Pulmonary artery endothelial cell (primary cell): ENCODE measurements at places on chromosomes 1 and 21. TPM values are rescaled to one million over a fixed set of nuclear protein-coding genes. Genes with fewer than 3 reads are reported as not detected.

DNA sequence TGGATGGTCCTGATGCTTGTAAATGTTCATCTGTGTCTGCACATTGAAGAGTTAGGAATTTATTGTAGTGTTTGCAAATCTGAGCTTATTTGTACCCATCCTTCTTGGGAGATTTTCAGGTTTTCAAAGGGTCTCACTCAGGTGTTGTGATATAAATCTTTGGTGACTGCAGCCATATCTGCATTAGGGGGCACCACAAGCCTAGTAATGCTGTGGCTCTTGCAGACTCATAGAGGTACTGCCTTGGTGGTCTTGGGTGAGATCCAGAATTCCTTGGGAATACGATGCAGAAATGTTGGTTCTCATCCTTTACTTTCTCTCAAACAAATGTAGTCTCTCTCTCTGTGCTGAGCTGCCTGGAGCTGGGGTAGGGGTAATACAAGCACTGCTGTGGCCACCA, 405.9 kb downstream of the TTLL7 start:
- no peak for DNase-seq

GRCh38 chr1:2070016-2070415, 19.8 kb downstream of the PRKCZ start:
- no peak for DNase-seq

DNA sequence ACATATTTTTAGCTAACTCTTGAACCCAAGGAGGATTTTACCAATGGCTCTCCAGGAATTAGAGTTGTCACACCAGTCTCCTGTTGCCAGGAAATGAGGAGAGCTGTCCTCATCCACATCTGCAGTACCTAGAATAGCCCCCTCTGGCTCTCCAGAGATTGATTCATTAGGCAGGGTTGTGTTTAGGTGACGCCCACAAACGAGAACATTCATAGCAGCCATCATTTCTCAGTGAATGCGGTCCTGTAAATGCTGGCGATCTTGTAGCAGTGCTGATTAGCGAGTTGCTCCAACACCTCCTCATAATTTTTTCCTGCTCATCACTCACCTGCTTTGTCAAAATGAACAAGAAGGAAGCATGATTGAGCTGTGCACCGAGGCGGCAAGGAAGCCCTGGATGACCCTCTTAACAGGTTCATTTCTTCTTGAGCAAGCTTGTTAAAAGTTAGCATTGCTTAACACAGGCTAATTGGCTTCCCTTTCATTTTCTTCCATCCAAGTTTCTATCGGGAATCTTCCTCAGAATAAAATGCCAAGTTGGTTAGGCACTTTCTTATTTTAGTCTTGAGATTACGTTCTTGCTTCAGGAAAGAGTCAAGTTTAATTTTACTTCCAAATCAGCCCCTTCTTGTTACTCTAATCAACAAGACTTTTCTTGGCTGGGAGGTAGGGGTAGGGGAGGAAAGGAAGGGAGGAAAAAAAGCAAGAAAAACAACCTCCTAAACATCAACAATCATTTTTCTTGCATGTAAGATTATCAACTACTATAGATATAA, 16.5 kb upstream of the KLHDC8A start:
- DNase-seq, result no peak

DNA sequence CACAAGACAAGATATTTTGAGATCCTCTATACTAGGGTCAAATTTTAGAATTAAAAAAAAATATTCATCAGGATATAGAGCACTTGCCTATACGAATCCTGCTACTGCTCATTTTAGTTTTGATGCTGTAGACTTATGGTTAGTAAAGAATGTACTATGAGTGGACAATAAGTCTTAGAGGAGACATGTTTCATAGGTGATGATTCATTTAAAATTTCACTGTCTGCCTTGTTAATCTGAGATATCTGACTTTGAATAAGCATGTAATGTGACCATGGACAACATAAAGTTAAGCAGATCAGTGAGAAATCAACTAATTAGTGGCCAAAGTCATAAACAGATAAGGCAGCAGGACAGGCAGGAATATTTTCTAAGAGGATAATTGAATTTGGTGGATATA, 106.8 kb upstream of the HP1BP3 start:
- no peak for DNase-seq

OR2T29 gene
- not detected in 2 replicates for total RNA-seq

SELENBP1 gene
- total RNA-seq, result 9.4 and 11.7 TPM in 2 replicates

DNA sequence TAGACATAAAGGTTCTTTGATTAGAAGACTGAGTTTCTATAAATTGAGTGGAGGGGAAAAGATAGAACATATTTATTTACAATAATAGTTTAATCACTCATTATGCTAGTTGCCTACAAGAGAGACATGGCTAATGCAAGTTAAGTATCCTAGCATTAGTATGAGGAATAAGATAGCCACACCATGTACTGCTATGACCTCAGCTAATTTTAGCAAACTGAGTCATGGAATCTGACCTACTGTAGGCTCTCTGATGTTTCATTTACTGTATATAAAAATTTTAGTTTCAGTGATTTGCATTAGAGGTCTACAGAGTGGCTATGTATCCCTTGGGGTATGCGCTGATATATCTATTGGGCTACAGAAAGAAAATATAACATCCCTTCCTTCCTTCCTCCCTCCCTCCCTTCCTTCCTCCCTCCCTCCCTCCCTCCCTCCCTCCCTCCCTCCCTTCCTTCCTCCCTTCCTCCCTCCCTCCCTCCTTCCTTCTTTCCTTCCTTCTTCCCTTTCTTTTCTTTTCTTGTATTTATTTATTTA, 5.8 kb downstream of the AGL start:
- no peak for DNase-seq

DNA sequence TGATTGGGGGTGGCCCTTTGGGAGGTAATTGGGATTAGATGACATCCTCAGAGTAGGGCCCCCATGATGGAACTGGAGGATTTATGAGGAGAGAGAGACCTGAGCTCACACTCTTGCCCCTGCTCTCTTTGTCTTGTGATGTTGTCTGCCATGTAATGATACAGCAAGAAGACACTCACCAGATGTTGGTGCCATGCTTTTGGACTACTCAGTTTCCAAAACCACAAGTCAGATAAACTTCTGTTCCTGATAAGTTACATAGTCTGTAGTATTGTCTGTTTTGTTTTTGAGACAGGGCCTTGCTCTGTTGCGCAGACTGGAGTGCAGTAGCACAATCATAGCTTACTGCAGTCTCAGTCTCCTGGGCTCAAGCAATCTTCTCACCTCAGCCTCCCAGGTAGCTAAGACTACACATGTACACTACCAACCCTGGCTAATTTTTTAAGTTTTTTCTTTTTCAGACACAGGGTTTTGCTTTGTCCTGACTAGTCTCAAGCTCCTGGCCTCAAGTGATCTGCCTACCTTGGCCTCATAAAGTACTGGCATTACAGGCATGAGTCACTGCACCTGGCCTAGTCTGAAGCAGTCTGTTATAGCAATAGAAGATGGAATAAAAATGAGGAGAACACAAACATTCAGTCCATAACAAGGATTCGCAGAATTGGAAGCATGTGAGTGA, 115.0 kb upstream of the GALNT2 start:
- DNase-seq, result no peak

DNA sequence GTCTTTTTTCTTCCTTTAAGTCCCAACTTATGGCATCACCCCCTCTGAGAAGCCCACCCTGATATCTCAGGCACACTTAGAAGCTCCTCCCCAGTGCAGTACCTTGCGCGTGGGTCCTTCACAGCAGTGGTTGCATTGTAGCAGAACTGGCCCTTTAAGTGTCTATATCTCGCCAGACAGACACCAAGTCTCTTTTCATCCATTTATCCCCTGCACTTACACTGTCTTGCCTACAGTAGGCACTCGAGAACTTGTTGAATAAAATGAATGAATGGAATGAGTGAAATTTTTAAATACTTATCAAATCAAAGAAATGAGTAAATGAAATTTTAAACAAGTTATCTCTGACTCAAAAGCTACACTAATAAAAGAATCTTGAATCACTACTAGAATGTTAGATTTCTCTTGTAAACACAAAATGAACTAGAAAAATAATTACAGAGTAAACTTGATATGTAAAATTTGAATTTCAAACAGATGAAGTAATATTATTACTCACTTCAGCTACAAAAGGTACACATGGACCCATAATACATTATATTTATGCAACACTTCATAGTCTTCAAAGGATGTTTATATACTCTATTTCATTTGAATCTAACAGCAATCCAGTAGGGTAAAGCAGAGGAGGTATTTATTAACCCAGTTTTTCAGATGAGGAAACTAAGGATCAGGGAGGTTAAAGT, 54.7 kb upstream of the MAN1A2 start:
- no peak for DNase-seq

DNA sequence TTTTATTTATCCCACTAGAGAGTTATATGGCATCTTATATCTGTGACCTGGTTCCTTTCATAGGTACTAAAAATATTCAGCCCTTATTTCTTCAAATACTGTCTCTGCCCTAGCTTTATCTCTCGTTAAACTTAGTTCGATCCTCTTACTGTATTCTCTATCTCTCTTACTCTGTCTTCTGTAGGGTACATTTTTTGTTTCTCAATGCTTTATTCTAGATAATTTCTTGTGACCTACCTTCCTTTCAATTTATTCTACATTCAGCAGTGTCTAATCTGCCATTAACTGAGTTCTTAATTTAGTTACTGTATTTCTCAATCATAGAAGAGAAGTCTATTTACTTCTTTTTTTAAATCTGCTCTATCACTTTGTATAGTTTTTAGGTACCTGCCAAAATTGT, 1.8 kb upstream of the ZFP69 start:
- DNase-seq, result no peak

DNA sequence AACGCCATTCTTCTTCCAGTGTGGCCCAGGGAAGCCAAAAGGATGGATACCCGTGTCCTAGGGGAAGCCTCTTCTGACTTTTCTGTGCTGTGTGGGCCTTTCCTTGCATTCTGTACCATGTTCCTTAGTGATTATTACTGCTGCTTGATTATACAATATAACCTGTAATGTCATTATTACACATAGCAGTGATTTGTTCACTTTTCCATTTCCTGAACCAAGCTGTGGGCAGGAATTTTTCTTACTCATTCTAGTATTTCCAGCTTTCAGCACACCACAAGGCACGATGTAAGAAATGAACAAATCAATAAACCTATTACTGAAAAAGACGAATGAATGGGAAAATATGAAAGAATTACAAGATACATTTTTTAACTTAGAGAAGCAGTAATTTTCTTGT, 8.4 kb upstream of the USP33 start:
- no peak for DNase-seq

GNAT2 gene
- 0.26 and 0.42 TPM in 2 replicates for total RNA-seq

DNA sequence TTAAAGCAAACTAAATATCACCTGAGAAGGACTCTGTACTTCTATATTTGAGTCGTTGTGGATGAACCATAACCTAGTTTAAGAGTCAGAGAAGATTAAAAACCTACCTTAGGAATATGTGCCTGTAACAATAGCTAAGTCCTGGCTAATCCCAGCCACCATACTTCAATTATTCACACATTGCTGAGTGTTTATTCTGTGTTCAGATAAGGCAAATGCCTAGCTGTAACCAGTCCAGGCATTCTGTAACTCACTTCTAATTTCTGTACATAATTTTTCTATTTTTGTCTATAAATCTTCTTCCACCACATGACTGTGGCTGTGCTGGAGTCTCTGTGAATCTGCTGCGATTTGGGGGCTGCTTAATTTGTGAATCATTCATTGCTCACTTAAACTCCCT, 441.9 kb upstream of the ADAMTS5 start:
- no peak for DNase-seq

TFAP2E gene
- total RNA-seq, result 0.07 TPM in 2 replicates

DNA sequence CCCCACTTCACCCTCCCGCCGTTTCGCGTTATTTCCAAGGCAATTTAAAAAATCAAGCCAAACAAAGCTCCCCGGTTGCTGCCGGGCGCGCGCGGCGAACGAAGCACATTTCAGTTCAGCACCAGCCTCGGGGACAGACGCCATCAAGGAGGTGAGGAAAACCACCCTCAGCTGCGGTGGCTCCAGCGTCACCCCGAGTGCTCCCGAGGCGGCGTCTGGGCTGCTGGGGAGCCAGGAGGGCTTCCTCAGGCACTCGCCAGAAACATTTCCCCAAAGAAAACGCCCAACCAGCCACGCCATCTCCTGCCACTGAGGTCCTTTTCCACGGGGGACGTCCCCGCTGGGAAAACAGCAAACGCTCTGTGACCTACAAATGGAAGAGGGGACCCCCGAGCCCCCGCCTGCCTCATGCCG, 623 bp downstream of the GNG4 start:
- no peak for DNase-seq

CLCNKA gene
- total RNA-seq, result not detected in 2 replicates

DNA sequence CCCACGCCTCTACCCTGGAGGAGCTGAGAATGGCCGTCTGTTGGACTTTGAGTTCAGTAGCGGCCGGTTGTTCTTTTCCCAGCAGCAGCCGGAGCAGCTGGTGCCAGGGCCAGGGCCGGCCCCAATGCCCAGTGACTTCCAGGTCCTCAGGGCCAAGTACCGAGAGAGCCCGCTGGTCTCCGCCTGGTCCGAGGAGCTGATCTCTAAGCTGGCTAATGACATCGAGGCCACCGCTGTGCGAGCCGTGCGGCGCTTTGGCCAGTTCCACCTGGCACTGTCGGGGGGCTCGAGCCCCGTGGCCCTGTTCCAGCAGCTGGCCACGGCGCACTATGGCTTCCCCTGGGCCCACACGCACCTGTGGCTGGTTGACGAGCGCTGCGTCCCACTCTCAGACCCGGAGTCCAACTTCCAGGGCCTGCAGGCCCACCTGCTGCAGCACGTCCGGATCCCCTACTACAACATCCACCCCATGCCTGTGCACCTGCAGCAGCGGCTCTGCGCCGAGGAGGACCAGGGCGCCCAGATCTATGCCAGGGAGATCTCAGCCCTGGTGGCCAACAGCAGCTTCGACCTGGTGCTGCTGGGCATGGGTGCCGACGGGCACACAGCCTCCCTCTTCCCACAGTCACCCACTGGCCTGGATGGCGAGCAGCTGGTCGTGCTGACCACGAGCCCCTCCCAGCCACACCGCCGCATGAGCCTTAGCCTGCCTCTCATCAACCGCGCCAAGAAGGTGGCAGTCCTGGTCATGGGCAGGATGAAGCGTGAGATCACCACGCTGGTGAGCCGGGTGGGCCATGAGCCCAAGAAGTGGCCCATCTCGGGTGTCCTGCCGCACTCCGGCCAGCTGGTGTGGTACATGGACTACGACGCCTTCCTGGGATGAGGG, 28.5 kb upstream of the SPSB1 start:
- no peak for DNase-seq
